ENCODE measurements at places on chromosomes 6 and 20.

GRCh38 chr6:110625883-110626282 lies 149.5 kb upstream of the SLC22A16 start:
- DNase-seq: no peak

DNA sequence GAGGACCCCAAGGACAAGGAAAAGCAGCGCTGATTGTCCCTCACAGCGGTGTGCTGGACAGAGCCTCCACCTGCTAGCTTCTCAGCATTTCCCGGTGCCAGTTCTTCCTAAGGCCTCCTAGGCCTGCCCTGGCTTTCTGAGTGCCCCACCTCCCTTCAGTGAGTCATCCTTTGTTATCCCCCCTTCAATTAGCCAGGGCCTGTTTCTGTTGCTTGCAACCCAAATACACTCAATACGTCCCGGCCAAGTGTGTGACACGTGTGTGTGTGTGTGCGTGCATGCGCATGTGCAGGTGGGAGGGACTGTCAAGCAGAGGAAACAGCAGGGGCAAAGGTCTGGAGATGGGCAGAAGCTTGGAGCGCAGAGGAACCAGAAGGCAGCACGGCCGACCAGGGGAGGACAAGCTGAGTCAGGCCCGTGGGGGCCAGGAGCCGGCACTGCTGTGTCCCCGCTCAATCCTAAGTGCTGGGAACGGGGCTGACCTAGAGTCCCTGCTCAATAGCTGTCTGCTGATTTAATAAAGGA lies 159.8 kb downstream of the PREX1 start:
- no peak for DNase-seq

GRCh38 chr6:33277663-33278391 lies 904 bp downstream of the B3GALT4 start:
- DNase-seq: no peak

DNA sequence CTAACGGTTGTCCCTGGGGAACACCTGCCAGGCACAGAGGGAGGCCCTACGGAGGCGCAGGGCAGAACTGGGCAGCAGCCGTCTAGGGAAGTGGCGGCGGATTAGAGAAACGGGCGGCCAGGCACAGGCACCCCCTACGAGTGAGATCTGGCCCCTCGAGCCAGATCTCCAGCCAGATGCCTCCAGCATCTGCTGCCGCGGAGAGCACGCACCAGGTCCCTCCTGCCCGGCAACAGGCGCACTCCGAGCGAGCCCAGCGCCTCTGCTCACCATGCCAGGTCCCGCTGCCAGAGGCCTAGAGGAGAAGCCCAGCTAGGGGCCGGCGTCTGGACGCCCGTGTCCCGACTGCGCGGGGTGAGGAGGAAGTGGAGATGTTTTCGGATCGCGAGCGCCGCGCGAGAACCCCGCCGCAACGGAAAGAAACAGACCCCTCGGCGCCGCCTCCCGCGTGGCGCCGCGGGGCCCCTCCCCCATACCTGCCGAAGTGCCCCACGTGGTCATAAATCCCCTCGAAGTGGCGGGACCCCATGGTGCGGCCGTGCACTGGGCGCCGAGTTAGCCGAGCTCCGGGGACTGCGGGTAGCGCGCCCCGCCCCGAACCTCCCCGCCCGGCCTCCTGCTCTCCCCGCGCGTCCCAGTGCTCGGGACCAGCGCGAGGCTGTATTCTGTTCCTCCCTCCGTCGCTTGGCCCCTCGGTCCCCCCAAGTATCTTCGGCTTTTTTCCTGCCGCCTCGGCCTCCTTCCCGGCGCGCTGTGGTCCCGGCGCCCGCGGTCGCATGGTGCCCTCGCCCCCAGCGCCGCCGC lies at the start of gene SLC22A16:
TSS of gene SLC22A16 (minus strand) at position 568 of the 804 bp plus-strand sequence. CDS start at position 529, 39 bp downstream.
- no peak for DNase-seq

DNA sequence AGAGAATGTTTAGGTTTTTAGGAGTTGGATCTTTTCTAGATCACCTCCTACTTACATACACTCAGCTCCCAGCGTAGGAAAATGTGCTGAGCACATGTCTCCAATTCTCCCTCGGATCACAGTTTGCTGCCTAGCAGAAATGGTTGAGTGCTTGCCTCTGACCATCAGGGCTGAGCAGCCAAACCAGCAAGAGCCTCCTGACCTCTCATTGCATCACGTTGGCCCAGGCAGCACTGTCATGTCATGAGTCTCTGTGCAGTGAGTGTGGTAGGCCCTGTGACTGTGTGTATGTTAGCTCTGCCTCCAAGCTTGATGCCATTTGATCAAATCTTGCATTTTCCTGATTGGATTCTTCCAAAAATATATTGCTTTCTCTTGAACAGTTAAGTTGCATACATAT lies 112.0 kb downstream of the LRRC1 start:
- DNase-seq: peak; percentile 57

- DNase-seq: no peak
These were observed 75.9 kb downstream of the PLCG1 start for GRCh38 chr20:41213150-41213820.

DNA sequence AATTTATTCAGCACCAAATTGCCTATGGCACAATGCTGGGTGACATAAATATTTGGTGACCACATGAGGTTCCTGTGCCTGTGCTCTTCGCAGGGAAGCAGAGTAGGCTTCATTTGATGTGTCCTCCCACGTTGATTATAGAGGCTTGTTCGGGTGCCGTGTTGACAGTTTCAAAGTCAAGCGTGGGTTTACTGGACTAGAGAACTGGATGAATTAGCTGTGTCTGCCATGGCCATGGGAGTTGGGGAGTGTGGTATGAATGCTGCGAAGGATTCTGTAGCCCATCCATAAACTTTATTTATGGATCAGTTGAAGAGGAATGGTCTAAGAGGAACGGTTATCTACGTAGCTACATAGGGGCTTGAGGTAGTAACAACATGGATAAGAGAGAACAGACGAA lies 11.0 kb downstream of the CD109 start:
- no peak for DNase-seq

GRCh38 chr6:35402136-35402855 lies 49.8 kb upstream of the FANCE start:
- DNase-seq: no peak

DNA sequence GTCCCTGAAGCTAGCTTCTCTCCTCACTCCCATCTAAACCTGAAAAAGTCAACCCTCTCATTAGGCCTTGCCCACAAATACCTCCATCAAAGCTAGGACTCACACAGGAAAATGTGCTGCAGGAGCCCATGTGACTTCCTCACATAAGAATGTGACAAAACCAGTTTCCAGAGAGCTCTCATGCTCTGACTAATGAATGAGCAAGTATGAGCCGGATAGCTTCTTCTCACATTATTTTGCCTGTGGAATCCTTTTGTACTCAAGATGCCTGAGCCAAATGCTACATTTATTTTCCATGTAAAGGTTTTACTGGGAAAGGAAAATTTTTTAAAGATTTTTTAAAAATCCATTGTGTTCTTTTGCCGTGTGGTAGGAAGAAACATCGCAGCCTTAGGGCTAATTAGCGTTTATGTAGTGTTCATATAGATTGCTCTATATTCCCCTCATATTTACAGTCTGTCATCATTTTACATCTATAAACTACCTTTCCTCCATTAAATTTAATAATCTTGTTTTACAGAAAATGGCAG lies 68.6 kb upstream of the CCN6 start:
- no peak for DNase-seq

DNA sequence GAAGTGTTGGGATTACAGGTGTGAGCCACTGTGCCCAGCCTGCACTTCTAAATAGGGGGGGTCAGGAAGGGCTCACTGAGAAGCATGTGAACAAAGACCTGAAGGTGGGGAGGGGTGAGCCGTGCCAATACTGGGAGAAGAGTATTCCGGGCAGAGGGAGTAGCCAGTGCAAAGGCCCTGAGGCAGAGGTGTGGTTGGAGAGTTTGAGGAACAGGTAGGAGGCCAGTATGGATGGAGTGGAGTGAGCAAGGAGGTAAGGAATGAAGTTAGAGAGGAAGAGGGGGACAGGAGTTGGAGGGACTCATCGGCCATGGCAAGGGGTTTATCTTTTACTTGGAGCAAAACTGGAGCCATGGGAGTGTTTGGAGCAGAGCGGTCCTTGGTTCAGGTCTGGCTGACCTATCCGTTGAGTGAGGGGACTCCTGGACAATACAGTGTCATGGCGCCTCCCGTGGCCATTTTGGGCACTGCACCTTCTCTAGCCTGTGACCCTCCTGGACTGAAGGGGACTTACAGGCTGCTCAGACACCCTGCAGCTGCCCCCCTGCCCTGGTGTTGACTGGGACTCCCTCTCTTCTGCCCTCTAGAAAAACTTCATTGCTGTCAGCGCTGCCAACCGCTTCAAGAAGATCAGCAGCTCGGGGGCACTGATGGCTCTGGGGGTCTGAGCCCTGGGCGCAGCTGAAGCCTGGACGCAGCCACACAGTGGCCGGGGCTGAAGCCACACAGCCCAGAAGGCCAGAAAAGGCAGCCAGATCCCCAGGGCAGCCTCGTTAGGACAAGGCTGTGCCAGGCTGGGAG lies 12.1 kb downstream of the FOXS1 start:
- DNase-seq: no peak

DNA sequence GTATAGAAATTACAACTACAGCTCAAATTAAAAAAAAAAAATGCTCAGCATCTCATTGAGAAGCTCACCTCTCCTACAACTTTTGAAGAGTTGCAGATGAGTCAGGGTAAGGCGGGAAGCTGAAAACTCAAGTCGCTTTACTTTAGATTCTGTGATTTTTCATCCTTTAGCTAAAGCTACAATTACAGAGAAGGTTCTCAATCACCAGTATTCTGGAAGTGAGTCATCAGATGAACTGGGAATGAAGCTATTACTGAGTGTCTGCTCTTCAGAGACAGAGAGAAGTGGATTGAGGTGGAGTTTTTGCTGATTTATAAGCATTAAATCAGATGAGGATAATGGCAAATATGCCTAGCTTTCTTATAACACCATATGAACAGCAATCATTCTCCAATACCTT lies 91.9 kb downstream of the TFAP2A start:
- no peak for DNase-seq

- DNase-seq: no peak
These were observed 10.4 kb upstream of the ZNFX1 start for GRCh38 chr20:49288250-49288751.

DNA sequence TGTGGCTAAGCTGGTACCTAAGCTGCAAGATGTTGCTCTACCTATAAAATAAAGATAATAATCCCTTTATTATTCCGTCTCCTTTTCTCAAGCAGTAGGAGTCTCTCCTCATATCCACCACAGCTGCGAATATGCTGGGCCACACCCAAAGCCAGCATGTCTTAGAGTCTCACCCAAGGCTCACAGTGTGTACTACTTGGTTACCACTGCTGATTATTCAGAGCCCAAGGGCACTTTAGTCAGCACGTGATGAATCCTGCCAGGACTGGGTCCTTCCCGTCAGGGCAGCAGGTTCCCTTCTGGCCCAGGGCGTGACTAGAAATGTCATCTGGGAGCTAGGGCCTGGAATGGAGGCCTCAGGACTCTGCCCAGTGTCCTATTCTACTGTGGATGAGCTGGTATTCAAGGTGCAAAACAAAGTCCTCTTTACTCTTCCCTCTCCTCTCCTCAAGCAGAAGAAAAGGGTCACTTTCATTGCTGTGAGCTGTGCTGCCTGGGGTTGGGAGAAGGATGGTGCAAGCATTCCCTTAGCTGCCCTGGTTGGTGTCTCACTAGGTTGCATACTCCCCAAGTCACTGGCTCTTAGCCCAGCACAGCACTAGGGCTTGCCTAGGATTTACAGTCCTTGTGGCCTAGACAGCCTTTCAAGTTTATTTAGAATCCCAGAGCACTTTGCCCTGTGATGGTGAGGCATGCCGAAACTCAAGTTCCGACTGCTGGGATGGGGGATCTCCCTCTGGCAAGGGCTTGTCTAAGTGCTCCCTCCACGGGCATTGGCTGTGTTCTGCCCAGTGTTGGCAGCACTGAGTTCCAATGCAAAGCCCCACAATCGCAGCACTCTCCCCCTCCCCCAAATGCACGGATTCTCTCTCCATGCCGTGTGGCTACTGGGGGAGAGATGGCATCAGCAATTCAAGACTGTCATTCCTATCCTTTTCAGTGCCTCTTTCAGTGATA lies 320.2 kb downstream of the BTBD9 start:
- no peak for DNase-seq

- DNase-seq: no peak
These were observed 192.2 kb downstream of the TPBG start for GRCh38 chr6:82555801-82556200.

DNA sequence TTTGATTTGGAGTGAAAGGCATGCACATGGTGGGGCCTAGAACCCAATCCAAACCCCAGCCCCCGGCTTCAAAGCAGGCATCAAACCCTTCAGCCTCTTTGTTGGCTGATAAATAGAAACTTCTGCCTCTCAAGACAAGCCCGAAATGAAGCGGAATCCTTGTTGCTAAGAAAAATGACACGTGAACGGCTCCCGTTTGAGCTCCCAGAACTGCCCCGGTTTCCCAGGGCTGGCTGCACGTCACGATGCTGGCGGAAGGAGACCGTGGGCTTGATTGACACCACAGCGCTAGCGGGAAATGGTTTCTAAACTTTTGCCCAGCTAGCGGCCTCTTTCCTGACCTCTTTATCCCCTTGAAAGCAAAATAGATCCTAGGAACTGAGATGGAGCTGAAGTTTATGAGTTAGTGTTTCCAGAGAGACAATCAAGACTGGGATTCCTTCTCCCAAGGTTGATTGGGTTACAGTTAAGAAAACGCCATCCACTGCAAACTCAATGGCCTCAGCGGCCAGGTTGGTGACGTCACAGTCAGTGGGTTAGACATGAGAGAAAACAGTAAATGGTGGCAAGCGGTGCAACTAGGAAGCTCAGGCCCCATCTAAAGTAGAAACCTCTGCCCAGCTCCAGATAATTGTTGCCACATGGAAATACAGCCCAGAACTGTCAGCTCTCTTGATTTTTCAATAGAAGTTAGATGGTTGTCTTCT lies 117.0 kb downstream of the ANKRD60 start:
- DNase-seq: no peak

GRCh38 chr6:162244031-162244430 lies 483.5 kb downstream of the PRKN start:
- DNase-seq: no peak

DNA sequence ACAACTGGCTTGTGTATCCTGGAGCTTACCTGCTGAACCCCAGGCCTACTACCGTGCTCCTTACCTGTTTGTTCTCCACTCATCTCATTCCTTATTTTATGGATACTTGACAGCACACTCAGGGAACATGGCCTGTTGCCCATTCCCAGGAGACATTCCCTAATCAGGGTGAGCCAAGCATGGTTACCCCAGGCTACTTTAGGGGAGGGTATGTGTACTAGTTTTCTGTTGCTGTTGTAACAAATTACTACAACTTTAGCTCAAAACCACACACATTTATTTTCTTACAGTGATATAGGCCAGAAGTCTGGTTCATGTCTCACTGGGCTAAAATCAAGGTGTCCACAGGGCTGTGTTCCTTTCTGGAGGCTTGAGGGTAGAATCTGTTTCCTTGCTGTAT lies 15.0 kb upstream of the TRAM2 start:
- no peak for DNase-seq

DNA sequence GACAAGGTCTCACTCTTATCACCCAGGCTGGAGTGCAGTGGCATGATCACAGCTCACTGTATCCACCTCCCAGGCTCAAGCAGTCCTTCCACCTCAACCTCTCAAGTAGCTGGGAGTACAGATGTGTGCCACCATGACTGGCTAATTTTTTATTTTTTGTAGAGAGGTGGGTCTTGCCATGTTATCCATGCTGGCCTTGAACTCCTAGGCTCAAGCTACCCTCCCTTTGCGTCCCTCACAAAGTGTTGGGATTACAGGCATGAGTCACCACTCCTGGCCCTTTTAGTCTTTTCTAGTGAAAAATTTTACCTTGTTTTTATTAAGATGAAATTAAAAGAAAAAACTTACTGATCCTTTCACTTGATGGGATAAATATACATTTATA lies 17.2 kb downstream of the CDC5L start:
- DNase-seq: no peak

- no peak for DNase-seq
These were observed 18.5 kb downstream of the CD2AP start for GRCh38 chr6:47495954-47496545.

GRCh38 chr6:148388521-148388920 lies 45.9 kb downstream of the SASH1 start:
- no peak for DNase-seq
